ENCODE measurements at places on chromosomes 2 and 18.
A peak's percentile ranks its signal among the peaks of the same experiment; 100 is the strongest.

- no peak for DNase-seq
Observed at GRCh38 chr2:216663846-216664245, 30.6 kb downstream of the IGFBP2 start.

- DNase-seq, result peak; percentile 83
Observed at GRCh38 chr18:50297621-50298442, 10.3 kb upstream of the CXXC1 start.

DNA sequence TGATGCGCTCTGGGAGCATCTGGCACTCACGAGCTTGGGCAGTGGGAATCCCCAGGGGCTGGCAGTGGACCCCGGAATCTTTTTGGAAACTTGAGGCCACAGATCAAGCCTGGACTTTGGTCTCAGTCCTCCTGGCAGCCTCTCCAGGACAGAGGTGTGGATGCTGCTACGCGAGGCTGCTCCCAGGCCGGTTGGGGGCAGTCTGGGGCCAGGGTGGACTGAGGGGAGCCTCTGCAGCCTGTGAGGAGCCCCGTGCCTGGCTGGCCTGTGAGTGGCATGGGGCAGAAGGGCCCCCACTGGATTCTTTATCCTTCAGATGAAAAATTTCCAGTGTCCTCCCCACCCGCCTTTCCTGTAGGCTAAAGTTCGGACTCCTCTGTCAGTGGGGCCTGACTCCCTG lies 12.7 kb upstream of the DES start:
- DNase-seq, result no peak

DNA sequence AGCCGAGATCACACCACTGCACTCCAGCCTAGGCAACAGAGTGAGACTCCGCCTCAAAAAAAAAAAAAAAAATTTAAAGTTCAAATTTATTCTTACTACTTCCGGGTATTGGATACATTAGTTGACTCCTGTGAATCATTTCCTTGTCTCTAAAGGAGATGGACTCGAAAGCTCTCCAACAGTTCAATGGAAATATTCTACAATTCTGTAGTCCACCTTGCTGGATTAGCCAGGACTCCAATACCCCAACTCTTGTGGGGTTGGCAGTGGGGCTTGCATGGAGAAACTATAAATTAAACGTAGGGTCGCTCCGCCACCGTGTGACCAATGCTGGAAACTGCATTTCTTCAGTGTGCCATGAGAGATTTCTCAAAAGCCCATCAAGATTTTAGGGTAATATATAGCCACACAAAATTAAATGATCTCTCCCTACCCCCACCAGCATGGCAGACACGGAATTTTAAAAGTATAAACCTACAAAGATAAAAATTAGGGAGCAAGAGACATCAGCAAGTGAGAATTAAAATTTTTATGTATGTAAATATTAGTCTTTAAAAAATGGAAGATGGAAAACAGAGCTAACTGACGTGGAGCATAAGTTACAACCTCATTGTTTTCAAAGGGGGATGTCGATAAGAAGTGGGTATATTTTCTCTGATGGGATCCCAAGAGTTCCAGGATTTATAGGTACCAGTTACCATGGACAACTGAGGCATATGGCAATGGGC lies 27.8 kb upstream of the GAREM2 start:
- DNase-seq, result peak; percentile 80

GRCh38 chr2:10576456-10576855 lies 113.3 kb downstream of the NOL10 start:
- no peak for DNase-seq

DNA sequence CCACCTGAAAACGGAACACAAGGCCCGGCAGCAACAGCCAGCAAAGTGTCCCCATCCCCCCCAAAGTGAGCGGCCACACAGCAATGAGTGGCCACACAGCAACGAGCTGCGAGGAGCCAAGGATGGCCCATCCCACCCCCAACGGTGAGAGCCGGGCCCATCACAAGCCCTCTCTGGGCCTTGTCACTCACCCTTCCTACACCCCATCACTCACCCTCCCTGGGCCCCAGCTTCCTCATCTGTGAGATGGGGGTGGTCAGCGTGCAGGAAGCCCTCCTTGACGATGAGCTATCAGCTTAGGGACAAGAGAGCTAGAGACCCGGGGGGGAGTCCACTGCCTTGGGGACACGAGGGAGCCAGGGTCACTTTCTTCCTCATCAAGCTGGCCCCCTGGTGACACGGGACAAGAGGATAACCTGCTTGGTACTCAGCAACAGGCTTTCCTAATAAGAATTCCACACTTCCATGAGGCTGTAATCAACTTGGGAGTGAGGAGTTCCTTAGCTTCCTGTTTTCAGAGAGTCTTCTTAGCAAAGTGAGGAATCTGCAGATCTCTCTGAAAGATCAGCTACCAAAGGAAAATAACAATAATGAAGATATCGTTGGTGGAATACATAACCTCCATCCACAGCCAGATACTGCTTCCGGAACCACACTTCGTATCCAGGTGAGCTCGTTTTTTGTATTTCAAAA lies 92.8 kb downstream of the HDAC4 start:
- no peak for DNase-seq

GRCh38 chr18:8107426-8107825 lies 501.8 kb upstream of the RAB12 start:
- DNase-seq, result no peak

GRCh38 chr2:10188729-10189305 lies 66.3 kb downstream of the RRM2 start:
- DNase-seq, result no peak

DNA sequence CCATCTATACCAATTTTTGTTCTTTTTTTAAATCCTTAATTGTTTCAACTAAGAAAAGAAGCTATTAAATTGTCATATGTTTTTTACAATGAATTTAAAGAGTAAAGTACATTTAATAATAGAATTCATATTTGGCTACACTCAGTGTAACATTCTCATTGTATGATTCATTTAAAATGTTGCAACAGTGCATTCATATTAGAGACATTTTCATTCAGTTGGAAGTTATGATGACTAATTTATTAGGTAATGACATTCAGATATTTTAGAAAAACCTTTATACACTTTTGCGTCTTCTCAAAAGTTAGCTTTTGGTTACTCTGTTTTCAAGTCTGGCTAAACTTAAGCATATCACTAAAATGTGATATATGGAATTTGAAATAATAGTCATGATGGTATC lies 887.5 kb upstream of the NRXN1 start:
- DNase-seq, result no peak

DNA sequence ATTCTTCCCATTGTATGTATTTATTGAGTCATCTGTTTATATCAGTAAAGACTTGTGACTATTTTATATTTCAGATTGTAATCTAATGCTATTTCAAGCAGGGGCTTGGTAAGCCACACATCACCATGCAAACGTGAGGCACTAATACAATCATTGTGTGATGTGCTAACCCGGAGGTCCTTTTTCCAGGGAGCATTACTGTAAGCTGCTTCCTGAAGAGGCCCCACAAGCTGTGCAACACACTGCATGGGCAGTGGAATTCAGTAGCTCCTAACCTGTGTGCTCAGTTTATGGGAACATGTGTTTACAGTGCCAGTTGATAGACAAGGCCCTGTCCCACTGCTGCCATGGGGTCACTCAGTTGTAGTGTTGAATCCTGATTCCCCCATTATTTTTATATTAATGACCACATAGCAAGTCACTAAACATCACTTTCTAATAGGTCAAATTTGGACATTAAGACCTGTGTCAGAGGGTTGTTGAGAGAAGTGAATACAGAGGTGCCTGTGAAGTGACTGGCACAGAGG lies 162.9 kb downstream of the FHOD3 start:
- DNase-seq, result no peak

GRCh38 chr2:55401124-55401523 lies 18.5 kb downstream of the CCDC88A start:
- DNase-seq, result no peak

DNA sequence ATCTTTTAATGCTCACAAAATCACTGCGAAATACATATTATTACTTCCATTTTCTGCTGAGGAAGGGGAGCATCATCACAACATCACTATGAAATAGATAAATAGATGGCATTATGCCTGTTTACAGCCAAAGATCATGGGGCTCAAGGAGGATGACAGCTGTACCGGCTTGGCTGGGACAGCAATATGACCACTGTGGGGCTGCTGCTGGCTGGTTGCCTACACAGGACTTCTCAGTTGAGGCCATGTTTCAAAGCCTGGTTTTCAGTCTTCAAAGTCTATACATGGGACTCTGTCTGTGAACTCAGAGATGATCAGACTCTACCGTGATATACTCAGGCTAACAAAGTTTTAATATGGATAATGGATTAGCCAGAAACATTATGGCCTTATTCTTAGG lies 58.7 kb downstream of the SPATS2L start:
- no peak for DNase-seq

DNA sequence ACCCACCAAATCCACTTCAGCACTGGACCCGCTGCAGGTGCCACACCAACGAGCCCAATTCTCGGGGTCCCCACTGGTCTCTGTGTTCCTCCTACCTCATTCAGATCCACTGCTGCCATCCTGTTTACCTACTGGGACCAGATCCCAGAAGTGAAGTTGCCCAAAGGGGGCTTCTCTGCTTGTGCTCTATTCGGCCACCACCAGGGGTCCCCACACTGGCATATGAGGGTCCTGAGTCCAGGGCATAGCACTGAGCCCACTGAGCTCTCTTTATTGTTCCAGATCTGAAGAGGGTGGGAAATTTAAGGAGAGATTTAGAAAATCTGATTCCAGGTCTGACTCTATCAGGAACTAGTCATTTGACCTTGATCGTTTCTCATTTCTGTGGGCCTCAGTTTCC lies 2.4 kb downstream of the GPR45 start:
- DNase-seq, result no peak

- DNase-seq, result peak; percentile 30
Observed at GRCh38 chr2:226118471-226119429, 680.9 kb downstream of the IRS1 start.

DNA sequence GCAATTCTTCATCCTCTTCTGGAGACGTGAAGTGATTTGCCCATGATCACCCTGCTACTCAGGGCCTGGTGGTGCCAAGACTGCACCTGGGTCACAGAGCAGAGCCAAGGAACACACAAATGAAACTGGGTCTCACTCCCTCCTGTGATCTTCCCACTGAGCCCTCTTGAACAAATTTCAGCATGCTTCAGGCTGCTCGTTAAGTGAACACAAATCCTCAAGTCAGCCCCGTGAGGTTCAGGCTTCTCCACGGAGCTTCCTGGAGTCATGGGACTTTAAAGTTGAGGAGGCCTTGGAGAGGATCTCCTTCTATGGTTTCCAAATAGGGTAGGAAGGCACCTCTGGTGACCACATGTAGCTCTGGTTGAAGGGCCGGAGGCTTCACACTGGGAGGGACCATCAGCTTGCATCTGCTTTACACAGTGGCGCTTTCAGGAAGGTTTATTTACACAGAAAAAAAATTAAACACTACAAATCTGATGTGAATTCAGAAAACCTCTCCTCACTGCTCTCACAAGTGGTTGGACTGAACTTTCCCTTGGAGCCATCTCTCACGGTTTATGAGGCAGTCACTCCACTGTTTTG lies 255.4 kb downstream of the LOXHD1 start:
- no peak for DNase-seq

DNA sequence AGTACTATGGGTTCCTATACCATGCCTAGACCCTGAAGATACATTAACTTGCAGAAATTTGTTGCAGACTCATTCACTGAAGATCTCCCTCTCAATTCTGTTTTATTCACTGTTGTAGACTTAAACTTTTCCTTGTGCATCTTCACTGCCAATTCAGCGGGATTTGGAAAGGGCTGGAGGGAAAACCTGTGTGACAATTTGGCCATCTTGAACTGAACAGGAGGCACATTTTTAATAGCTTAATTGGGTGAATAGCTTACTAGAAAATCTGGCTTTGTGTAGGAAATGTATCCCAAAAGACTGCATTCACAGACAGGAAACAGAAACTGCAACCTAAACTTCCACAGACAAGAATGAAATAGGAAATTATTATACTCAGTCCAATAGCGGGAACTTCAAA lies 512.3 kb downstream of the XIRP2 start:
- DNase-seq, result no peak

- no peak for DNase-seq
Observed at GRCh38 chr2:239355724-239356123, 45.1 kb downstream of the HDAC4 start.

- DNase-seq, result no peak
Observed at GRCh38 chr18:63445037-63445436, 22.8 kb upstream of the VPS4B start.

DNA sequence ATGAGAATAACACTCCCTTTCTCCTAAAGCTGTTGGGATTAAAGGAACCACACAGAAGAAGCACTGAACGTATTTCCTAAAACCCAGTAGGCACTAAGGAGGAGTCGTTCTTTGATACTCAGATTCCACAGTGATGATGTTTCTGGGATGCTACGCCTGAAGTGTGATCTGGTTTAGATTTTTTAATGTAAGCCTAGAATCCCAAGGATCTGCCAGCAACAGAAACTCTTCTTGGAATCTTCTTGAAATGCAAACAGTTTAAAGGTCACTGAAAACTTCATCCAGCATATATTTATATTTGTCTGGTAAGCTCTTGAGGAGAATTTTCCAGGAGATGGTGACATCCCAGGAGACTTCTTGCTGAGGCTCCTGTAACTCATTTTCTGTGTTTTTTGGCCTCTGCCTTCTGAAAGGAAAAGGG lies 247.6 kb upstream of the TRIB2 start:
- no peak for DNase-seq

- no peak for DNase-seq
Observed at GRCh38 chr2:19137433-19137832, 221.0 kb downstream of the OSR1 start.

- DNase-seq, result no peak
Observed at GRCh38 chr2:235928751-235929370, 239.3 kb downstream of the GBX2 start.

GRCh38 chr2:10056439-10056838 lies 13.1 kb downstream of the KLF11 start:
- no peak for DNase-seq

DNA sequence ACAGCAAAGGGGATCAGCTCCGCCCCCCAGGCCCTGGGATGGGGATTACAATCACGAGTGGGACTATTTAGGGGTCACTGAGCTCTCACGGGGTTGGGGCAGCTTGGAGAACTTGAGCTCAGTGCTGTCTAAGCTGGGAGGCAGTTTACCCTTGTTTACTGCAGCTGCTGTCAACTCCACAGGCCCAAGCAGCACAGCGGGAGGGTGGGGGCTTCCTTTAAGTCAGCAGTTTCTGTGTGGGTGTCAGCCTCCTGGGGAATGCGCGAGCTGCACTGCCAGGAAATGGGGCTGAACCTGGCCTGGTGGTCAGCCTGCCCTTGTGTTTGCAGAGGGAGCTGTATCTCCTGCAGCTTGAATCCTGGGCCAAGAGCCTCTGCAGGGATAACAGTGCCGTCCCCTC lies 29.8 kb downstream of the TOGARAM2 start:
- DNase-seq, result no peak

GRCh38 chr2:210440206-210440605 lies 36.4 kb downstream of the LANCL1 start:
- no peak for DNase-seq

GRCh38 chr18:10265560-10266333 lies 188.7 kb upstream of the APCDD1 start:
- DNase-seq, result no peak

- DNase-seq, result no peak
Observed at GRCh38 chr2:9097239-9097638, 93.8 kb upstream of the MBOAT2 start.

- no peak for DNase-seq
Observed at GRCh38 chr18:62529597-62529996, 6.8 kb downstream of the ZCCHC2 start.

- DNase-seq, result no peak
Observed at GRCh38 chr2:127841466-127842178, 16.3 kb downstream of the POLR2D start.

All from hematopoietic multipotent progenitor cell treated with erythropoietin and hydrocortisone succinate and interleukin-3 and kit ligand, for 8 days (in vitro differentiated cells).